Left ventricle myocardium inferior (tissue), 1 donor: ENCODE measurements at places on chromosomes 7 and 10.

GRCh38 chr7:43220250-43220649 lies 107.8 kb downstream of the HECW1 start:
- H3K27ac ChIP-seq: no peak overlapping the region
- no peaks in the 10 kb centered on the region for H3K4me1 ChIP-seq
- H3K36me3 ChIP-seq: no peaks in the 10 kb centered on the region
- H3K4me3 ChIP-seq: no peak overlapping the region

DNA sequence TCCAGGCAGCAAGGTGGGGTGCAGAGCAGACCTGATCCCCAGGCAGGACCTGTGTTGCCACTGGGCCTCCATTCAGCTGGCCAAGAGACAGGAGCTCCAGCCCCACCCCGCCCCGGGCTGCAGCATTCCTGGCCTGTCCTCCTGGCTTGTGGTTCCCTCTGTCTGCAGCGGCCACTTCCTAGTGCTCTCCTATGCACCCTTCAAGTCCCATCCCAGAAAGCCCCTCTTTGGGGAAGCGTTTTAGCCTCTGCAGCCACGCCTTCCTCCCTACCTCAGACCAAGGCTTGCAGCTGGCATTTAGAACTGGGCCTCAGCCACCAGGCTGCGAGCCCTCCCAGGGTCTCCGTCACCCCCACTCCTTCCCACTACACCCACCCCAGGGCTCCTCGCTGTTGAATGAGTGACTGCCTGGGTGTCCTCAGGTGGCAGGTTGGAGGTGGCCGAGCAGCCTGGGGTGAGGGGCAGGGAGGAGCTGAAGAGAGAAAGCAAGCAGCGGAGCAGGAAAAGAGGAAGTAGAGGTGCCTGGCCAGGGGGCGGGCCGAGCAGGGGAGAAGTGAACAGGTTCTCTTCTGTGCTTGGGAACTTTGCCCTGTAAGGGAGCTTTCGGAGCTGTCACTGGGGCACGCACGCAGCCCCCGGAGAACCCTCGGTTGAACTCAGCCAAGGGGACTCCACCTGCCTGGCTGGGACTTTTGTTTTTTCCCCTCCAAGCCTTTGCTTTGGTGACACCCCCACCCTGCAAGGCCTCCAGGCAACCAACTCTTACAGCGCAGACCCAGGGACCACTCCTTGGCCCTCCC lies 109.1 kb upstream of the TNRC18 start:
- peak; percentile 62 for DNase-seq
- H3K36me3 ChIP-seq: peaks cover 25% of the 10 kb centered on the region
- H3K4me3 ChIP-seq: peak overlapping the region; percentile 98

DNA sequence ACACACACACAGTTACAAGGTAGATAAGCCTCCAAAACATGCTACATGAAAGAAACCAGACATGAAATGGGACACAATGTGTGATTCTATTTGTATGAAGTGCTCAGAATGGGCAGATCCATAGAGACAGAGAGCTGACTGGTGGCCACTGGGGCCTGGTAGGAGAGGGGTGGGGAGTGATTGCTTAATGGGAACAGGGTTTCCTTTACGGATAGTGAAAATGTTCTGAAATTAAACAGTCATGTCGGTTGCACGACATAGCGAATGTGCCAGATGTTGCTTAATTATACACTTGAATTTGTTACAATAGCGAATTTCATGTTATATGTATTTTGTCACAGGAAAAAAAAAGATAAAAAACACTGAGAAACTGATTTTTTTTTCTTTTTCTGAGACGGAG lies 122.3 kb downstream of the SPDYE5 start:
- no peak overlapping the region for H3K27ac ChIP-seq
- no peak for DNase-seq
- no peaks in the 10 kb centered on the region for H3K27me3 ChIP-seq
- no peaks in the 10 kb centered on the region for H3K36me3 ChIP-seq

DNA sequence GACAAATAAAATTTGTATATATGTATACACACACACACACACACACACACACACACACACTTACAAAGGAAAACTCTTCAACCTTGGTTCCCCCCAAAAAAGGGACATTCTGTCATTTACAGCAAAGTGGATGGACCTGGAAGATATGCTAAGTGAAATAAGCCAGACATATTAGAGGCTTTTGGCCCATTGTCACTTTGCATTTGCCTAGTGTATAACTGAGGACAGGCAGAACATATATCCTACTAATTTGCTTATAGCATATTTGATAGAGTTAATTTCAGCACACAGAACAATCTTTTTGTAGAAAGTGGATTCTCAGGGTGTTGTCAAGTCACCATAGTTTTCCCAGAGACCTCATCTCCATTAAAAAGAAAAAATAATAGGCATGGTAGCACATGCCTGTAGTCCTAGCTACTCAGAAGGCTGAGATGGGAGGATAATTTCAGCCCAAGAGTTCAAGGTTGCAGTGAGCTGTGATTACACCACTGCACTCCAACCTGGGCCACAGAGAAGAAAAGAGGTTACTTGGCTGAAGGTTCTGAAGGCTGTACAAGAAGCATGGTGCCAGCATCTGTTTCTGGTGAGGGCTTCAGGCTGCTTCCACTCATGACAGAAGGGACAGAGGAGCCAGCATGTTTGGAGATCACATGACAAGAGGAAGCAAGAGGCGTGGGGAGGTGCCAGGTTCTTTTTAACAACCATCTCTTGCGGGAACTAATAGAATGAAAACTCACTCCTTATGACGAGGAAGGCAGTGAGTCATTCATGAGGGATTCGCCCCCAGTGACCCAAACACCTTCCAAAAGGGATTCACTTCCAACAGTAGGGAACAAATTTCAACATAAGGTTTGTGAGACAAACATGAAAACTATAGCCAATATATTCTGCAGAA lies 135.6 kb downstream of the TMEM168 start:
- no peaks in the 10 kb centered on the region for H3K36me3 ChIP-seq
- no peak overlapping the region for H3K27ac ChIP-seq
- H3K4me3 ChIP-seq: no peak overlapping the region
- H3K4me1 ChIP-seq: no peaks in the 10 kb centered on the region

- H3K4me1 ChIP-seq: peaks cover 90% of the 10 kb centered on the region
- no peaks in the 10 kb centered on the region for H3K27me3 ChIP-seq
- H3K36me3 ChIP-seq: no peaks in the 10 kb centered on the region
- peak overlapping the region; percentile 97 for H3K27ac ChIP-seq
These were observed 14.1 kb upstream of the SUN1 start for GRCh38 chr7:818031-818699.

GRCh38 chr10:114544045-114544659 lies 113.9 kb downstream of the ABLIM1 start:
- H3K27ac ChIP-seq: peak overlapping the region; percentile 82
- no peak overlapping the region for H3K4me3 ChIP-seq
- no peak for DNase-seq
- peaks cover 60% of the 10 kb centered on the region for H3K36me3 ChIP-seq
- H3K27me3 ChIP-seq: no peaks in the 10 kb centered on the region
- peaks cover 94% of the 10 kb centered on the region for H3K4me1 ChIP-seq

DNA sequence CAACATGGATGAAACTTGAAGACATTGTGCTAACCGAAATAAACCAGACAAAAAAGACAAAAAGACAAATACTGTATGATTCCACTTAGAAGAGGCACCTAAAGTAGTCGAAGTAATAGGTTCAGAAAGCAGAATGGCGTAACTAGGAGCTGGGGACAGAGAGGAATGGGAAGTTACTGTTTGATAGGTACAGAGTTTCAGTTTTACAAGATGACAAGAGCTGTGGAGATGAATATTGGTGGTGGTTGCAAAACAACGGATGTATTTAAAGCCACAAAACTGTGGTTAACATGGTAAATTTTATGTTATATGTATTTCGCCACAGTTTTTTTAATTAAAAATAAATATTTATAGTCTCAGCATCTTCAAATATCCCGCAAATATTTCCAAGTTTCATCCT lies 64.1 kb upstream of the DIP2C start:
- DNase-seq: no peak
- H3K27ac ChIP-seq: no peak overlapping the region
- H3K27me3 ChIP-seq: peaks cover 10% of the 10 kb centered on the region

DNA sequence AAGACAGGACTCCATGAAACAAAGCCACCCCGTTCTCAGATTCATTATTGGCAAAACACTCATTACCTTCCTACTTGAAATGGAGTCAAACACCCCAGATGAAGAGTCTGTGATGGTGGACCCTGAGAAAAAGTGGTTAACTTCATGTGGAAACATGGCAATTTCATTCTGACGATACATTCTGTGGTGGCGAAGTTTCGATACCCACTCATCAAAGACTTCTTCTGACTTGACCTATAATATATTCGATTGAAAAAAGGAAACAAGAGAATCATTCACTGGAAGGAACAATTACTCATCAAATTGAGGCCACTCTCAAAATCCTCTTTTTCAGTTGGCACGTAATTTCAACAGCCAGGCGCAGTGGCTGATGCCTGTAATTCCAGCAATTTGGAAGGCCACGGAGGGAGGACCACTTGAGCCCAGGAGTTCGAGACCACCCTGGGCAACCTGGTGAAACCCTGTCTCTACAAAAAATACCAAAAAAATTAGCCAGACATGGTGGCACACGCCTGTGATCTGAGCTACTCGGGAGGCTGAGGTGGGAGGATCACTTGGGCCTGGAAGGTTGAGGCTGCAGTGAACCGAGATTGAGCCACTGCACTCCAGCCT lies 108.8 kb upstream of the GSDME start:
- no peak for DNase-seq
- H3K27ac ChIP-seq: no peak overlapping the region
- H3K4me3 ChIP-seq: no peak overlapping the region
- H3K4me1 ChIP-seq: no peaks in the 10 kb centered on the region
- H3K36me3 ChIP-seq: peaks cover 36% of the 10 kb centered on the region
- no peaks in the 10 kb centered on the region for H3K27me3 ChIP-seq

DNA sequence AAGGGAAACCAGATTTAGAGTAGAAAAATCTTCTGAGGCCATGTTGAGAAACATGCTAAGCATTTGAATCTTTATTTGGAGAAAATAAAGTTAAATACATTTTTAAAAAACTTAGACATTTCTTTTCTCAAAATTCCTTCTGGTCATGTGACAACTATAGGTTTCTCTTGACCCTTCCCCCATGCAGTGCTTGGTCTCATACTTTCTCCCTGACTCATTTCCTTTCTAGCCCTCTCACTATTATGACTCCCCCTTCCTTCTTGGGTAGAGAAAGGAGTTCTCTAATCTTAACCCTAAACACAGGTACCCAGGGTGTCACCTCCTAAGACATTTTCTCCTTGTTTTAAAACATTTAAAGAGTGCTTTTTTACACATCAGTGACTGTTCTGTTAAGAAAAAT lies 179.5 kb upstream of the TMEM106B start:
- H3K36me3 ChIP-seq: no peaks in the 10 kb centered on the region
- no peaks in the 10 kb centered on the region for H3K27me3 ChIP-seq
- H3K4me1 ChIP-seq: no peaks in the 10 kb centered on the region
- DNase-seq: no peak
- no peak overlapping the region for H3K4me3 ChIP-seq
- no peak overlapping the region for H3K27ac ChIP-seq

GRCh38 chr10:3574451-3574850 lies 210.6 kb downstream of the KLF6 start:
- H3K4me3 ChIP-seq: no peak overlapping the region
- no peaks in the 10 kb centered on the region for H3K36me3 ChIP-seq
- H3K27me3 ChIP-seq: no peaks in the 10 kb centered on the region
- peaks cover 60% of the 10 kb centered on the region for H3K4me1 ChIP-seq
- H3K27ac ChIP-seq: peak overlapping the region; percentile 77

DNA sequence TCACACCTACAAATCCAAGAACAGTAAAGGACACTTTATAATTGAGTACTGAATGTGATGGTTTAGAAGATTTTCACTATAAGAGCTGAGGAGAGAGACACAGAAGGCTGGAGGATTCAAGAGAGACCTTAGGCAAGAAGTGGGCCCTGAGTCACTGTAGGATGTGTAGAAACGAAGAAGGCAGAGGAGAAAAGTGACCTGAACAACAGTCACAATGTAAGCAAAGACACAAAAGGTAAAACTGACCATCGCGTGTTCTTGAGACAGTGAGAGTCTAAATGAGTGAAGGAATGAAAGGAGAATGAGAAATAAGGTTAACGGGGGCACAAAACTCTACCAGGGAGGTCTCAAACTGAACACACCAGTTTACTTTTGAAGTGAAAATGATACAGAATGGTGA lies 298.2 kb upstream of the LRGUK start:
- no peak overlapping the region for H3K27ac ChIP-seq
- no peak for DNase-seq
- no peak overlapping the region for H3K4me3 ChIP-seq
- H3K4me1 ChIP-seq: peaks cover 9% of the 10 kb centered on the region
- no peaks in the 10 kb centered on the region for H3K27me3 ChIP-seq
